ENCODE measurements at places on chromosomes 7 and 10. TPM values are rescaled to one million over a fixed set of nuclear protein-coding genes. Genes with fewer than 3 reads are reported as not detected.

DNA sequence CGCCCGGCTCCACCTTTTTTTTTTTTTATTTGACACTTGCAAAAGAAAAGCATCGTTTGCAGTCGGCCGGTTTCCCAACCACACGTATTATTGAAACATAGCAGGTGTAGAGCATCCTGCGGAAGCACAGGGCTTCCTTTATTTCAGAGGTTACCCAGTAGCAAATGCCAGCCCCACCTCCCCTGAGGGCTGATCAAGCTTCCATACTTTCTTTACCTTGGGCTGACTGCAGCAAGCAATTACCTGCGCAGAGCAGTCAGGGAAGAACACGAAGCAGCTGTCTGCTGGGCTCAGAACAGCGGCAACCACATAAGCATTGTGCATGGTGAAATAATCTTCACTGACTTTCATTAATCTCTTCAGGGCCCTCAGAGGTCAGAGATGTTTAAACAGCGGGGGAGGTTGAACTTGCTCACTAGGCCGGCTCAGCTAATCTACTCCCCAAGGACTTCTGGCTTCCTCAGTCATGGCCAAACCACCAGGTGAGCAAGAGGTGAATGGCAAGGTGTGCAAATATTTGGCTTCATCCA lies 784.7 kb upstream of the AUTS2 start:
- DNase-seq = no peak

DNA sequence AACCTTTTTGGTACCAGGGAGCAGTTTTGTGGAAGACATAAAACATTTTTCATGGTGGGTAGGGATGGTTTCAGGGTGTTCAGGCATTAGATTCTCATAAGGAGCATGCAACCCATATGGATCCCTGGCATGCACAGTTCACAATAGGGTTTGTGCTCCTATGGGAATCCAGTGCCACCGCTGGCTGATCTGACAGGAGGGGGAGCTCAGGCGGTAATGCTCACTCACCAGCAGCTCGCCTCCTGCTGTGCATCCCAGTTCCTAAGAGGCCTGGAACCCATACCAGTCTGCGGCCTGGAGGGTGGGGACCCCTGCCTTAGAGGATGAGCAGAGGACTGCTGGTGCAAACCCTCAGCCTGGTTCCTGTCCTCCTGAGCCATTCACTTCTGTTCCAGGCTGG lies 561.7 kb downstream of the SDK1 start:
- DNase-seq = no peak

- DNase-seq = no peak
Measured at GRCh38 chr10:77494327-77494726, 143.3 kb downstream of the KCNMA1 start.

- DNase-seq = no peak
Measured at GRCh38 chr7:151484971-151485707, 34.6 kb downstream of the RHEB start.

GRCh38 chr7:106793015-106793975 lies 71.8 kb upstream of the PIK3CG start:
- peak; percentile 56 for DNase-seq

- DNase-seq = no peak
Measured at GRCh38 chr7:101767544-101767943, 49.9 kb upstream of the CUX1 start.

DNA sequence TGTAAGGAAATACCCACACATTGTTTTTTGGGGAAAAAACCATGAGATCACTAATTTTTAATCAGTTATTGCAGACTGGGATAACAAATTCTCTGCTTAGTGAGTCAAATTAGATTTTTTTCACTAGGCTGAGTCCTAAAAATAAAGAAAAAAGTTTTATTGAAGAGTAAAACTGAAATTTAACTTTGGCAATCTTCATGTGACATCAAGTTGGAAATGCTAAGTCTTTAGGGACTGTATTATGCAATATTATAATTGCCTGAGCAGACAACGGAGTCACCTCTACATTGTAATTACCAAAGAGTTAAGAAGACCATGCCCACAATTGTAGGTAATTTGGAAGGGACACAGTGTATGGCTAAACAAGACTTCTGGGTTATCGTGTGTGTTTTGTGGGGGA lies 2.2 kb upstream of the CLEC5A start:
- no peak for DNase-seq

DNA sequence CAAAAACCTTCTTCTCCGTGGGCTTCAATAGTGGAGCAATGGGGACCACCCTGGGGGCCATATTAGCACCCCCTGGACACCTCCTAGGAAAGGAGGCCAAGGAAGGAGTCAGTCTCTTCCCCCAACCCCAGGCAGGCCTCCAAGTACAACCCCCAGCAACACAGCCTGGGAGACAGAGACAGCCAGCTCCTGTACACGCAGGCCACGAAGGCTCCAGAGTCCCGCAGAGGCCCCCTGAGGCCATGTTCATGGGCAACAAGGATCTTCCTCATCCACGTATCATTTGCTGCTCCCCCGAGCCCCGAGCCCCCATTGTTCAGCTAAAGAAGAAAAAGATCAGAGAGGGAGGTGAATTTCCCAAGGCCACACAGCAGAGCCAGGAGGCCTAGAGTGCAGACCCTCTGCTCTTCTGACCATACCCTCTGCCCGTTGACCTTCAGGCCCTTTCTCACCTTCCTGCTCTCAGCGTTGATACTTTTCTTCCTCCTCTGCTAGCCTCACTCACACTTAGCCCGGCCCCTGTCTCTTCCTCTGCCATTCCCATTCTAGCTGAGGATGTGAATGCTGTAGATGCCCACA lies 35.9 kb upstream of the MYL10 start:
- no peak for DNase-seq

- DNase-seq = no peak
Measured at GRCh38 chr10:64535131-64535867, 1014.1 kb downstream of the REEP3 start.

DNA sequence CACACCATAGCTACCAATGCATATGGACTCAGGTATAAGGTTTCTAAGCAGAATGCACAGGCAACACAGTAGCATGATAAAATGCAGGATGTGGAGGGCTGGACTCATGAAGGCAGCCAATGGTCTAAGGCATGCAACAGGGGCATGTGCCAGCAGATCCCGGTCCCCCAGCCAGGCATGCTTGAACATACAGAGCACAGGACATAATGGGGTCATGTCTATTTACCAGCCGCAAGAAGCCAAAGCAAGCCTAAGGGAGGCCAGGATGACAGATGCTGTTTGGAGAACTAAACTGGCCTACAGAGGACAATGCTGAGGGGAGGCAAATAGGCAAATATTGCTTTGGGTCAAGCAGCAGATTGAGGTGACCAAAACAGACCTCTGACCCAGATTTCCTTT lies 60.0 kb upstream of the PDLIM1 start:
- no peak for DNase-seq

- DNase-seq = no peak
Measured at GRCh38 chr7:117950601-117951260, 77.5 kb upstream of the CTTNBP2 start.

DNA sequence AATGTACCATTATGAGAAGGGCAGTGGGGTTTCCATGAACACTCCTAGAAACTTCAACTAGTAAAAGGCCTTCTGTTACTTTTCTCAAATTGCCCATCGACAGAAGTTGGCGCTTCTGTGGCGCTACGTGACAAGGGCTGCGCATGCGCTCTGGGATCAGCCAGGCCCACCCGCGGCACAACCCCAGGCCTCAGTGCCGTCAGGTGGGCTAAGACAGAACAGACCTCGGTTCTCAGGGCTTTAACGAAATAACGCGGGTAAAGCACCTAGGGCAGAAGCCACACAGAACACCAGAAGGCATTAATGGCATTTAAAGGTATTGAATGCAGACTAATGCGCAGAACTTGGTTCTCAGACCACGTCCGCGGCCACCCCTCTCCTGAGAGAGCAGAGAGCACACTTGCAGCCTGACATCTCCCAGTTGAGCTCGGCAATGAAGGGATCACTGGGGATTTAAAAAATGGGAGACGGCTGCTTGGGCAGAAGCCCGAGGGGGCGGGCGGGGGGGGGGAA lies 67.6 kb upstream of the CTNNA3 start:
- DNase-seq = peak; percentile 82

- no peak for DNase-seq
Measured at GRCh38 chr7:147062897-147063296, 946.3 kb downstream of the CNTNAP2 start.

DNA sequence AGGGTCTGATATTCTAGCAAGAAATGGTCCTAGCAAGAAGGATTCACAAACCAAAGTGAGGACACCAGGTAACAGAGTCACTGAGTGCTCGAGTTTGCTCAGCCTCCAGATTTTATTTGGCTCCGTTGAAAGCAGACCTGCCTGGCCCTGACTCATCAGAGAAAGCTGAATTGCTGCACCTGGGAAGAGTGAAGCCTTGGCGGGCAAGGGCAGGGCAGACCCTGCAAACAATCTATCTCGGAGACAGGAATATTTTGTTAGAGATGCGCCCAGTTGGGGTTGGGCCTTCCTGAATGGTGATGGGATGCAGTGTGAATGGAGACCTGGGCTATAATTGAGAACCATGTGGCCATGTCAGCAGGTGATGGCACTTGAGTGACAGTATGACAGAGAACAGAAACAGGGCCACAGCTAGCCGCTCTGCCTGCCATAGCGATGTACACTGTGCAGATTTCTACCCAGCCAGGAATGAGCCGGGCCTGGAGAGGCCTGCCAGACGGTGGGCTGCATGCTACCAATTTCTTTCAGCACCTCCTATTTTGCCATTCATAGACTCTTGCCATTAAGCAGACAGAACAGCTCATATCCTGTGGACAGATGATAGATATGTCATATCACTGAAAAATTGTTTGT lies 744.2 kb downstream of the LRMDA start:
- DNase-seq = no peak

DNA sequence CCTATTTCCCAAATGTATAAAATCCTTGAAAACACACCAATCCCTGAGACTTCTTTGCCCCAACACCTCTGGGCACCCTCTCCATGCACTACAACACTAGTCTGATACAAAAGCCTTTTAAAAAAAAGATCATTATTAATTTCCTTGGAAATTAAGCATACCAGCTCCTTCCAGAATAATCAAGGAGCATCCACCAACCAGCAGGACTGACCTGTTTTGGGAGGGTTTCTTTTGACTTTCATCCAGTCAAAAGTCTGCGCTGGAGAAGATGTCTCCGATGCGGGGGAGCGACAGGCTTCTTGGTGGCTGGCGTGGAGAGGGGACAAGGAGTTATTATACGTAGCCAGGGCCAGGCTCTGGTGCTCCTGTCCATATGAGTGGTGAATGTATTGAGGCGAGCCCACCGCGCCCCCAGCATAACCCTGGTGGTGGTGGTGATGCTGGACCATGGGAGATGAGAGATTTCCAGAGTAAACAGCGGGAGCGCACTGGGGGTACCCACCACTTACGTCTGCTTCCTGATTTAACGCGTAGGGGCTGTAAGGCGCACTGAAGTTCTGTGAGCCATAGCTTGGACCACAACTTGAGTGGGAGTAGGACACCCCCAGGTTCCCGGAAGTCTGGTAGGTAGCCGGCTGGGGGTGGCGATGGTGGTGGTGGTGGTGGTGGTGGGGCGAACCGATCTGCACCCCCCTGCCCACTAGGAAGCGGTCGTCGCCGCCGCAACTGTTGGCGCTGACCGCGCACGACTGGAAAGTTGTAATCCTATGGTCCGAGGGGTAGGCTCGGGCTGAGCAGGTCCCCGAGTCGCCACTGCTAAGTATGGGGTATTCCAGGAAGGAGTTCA lies 527 bp downstream of the HOXA1 start:
- DNase-seq = no peak

- DNase-seq = peak; percentile 30
Measured at GRCh38 chr10:76547352-76547972, 1090.1 kb downstream of the KCNMA1 start.

GRCh38 chr10:59708816-59709394 lies 745 bp downstream of the SLC16A9 start:
- DNase-seq = no peak

GRCh38 chr7:68065581-68065980 lies 1068.9 kb downstream of the TYW1 start:
- DNase-seq = no peak

- DNase-seq = no peak
Measured at GRCh38 chr7:155204744-155205367, 92.8 kb upstream of the INSIG1 start.

GRCh38 chr10:112340601-112341000 lies 33.3 kb upstream of the ACSL5 start:
- no peak for DNase-seq

DNA sequence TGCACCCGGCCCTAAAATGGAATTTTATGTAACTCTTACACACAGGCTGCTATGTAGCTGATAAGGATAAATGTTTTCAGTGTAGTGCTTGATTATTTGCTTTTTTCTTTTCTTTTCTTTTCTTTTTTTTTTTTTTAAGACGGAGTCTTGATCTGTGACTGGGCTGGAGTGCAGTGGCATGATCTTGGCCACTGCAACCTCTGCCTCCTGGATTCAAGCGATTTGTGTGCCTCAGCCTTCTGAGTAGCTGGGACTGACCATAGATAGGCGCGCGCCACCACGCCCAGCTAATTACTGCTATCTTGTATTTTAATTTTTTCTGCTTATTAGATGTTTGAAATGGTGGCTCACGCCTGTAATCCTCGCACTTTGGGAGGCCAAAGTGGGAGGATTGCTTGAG lies 3.4 kb downstream of the RABGEF1 start:
- no peak for DNase-seq

DNA sequence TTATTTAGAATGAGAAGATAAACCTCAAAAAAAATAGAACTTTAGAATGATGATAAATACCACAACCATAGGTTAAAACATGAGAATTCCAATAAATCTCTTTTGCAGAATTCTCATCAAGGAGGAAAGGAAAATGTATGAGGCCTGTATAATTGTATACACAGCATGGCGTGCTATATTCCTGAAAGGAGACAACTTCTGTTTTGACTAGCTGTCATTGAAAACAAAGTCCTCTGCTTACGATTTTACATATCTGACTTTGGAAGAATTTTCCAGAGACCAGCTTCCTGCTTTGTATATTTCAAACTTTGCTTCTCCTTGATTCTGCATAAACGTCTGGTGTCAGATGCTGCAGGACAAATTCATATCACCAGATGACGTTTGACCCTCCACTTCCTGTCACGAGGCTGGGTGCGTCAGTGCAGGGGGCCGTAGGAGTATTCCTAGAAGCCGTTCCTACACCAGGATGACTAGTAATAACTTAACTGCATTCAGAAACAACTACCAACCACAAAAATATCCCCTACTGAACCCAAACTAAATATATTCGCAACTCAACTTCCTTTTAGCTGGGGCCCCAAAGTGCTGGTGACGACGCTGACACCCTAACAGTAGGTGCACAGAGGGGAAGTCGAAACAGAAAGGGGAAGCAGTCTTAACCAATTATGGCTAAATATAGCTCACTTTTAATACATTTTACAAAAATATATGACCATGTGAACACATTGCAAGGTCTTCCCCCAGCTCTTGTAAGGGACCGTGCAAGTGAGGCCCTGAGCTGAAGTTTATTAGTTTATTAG lies 178.6 kb upstream of the INHBA start:
- peak; percentile 21 for DNase-seq

Gene C10orf62
- total RNA-seq = not detected

Gene CPN1
- total RNA-seq = not detected

Gene SIRT1
- 18.0 TPM for total RNA-seq

Gene PLEKHS1
- under 0.01 TPM for total RNA-seq

Gene ASIC3
- total RNA-seq = 0.14 TPM

Gene FXYD4
- 0.14 TPM for total RNA-seq

Gene JAKMIP3
- total RNA-seq = 0.19 TPM

Gene ERVW-1
- not detected for total RNA-seq

Gene IQUB
- 0.14 TPM for total RNA-seq

Gene GDF2
- not detected for total RNA-seq

Gene FAM221A
- 4.9 TPM for total RNA-seq

All from thymus (tissue), 14 donors.